DMS79 treated with DMSO at 0.1 percent for 48 hours (cell line): ENCODE measurements at places on chromosomes 7 and 10.
A peak's percentile ranks its signal among the peaks of the same experiment; 100 is the strongest.

- DNase-seq = no peak
Observed at GRCh38 chr7:135238112-135238744, 4.6 kb downstream of the STRA8 start.

- DNase-seq = no peak
Observed at GRCh38 chr7:148445260-148446044, 145.1 kb upstream of the C7orf33 start.

DNA sequence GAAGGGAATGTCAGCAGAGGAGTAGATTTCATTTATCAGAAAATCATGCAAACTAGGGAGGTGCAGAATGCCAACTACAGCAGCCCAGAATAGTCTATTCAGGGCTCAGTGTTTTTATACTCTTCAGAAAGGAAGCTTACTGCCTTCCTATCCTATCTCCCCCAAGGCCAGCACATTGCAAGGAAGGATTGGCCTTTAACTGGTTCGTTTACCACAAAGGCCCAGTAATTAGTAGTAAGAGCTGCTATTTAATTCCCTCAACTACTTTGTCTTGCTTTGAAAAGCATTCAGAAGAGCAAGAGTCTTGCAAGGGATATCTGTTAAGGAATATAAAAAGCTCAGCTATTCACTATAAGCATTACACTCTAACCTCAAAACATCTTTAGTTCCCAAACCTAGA is 86.4 kb upstream of the RNF148 start:
- no peak for DNase-seq

- DNase-seq = no peak
Observed at GRCh38 chr7:50695026-50695425, 87.7 kb downstream of the GRB10 start.

DNA sequence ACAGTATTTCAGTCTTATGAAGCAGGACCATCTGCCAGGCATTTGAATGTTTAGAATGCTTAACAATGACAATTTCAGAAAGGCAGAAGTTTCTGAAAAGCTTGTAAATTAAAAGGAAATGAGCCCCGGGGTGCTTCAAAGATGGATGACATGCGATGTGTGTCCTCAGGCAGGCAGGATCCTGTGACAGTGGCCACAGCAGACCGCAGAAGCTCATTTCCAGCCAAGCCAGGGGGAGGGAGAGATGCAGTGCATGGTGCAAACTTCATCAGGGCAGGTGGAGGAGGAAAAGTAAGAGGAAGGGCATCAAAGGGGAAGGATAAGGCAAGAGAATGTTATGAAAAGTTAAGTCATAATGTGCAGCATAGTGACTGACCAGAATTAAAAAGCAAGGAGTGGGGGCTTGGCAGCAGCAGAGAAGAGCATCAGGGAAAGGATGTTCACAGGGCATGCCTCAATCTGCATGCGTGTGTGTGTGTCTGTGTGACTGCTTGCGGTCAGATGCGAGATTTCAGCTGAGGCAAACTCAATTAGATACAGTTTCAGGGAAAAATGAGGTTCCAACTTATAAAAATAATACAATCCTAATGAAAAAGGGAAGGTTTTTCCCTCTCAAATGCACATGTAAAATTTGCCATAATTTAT is 173.7 kb downstream of the COBL start:
- DNase-seq = no peak

DNA sequence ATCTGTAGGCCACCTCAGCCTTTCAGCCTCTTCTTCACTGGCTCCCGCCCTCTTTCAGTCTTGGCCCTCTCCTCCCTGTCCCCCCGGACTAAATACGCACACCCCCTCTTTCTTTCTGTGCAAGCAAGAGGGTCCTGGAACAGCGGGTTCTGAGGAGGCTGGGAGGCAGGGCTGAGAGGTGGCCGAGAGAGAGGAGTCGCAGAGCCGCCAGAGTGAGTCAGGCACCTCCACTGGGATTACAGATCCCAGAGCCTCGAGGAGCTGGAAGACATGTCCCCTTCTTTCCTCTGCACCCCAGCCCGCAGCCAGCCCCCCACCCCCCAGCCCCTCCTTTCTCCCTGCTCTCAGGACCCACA is 182 bp downstream of the CCDC136 start:
- DNase-seq = no peak

DNA sequence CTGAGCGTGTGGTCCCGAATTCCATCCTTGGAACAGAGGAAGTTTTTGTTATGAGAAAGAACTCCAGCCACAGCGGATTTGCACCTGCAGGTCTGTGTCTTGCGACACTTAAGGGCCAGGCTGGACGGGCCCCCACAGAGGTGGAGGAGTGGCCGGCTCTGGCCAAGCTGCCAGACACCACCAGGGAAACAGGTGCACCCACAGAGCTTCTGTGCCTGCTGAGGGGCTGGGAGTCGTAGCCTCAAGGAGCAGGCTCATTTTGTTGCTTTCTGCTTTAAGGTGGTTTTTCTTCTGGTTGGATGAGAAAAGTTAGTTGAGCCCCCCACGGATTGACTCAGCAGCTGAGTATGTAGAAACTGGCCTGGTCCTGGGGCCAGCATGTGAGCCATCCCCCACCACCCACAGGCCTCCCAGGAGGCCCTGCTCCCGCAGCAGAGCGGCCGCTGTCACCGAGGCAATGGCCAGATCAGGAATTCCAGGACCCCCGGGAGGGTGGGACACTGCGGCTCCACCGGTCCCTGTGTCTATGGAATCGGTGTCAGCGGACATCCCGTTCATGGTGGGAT is 41.9 kb downstream of the NKX6-2 start:
- no peak for DNase-seq

DNA sequence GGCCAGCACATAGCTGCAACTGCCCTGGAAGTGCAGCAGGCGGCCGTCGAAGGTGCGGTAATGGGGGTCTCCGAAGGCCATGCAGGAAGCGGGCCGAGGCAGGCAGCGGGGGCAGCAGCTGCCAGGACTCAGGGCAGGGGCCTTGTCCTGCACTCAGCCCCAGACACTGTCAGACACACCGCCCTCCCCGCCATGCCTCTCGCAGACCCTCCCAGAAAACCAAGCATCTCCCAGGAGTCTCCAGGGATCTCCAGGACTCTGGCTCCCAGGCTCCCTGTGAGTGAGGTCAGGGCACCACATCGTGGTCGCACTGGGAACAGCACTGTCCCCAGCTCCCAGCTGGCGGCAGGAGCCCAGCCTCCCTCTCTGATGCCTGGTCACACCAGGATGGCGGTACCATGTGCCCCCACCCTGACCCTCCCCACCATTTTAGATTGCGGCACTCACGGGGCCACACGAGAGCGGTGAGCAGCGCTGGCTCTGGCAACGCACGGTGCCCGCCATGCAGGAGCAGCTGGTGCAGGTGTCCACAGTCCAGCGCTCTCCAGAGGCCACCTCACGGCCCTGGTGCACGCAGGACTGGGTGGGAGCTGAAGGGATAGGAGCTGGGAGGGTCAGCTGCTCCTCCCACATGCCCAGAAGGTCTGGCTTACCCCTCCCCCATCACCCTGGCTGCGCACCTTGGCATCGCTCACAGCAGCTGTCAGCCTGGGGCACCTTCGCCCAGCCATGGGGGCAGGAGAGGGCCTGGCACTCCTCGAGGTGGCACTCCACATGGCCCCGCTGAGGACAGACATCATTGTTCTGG is 17.5 kb downstream of the ATP6V1F start:
- DNase-seq = peak; percentile 59

DNA sequence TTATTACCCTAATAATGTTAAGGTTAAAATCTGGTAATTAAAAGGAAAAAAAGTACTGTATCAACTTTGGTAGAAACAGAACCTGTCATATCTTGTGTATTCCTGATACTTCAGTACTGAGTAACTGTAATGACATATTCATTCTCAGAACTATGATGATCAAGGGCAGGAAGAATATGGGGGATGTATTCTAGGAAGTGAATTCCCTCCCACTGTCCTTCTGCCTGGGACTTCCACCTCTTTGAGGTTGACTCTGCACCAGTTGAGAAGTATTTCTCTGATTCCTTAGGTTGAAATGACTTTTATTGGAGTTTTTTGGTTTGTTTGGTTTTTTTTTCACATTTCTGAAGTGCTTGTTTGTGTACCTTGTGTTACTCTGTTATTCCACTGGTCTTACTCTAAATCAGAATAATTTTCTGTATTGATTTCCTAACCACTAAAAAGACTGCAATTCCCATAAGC is 36.9 kb downstream of the WASL start:
- no peak for DNase-seq

DNA sequence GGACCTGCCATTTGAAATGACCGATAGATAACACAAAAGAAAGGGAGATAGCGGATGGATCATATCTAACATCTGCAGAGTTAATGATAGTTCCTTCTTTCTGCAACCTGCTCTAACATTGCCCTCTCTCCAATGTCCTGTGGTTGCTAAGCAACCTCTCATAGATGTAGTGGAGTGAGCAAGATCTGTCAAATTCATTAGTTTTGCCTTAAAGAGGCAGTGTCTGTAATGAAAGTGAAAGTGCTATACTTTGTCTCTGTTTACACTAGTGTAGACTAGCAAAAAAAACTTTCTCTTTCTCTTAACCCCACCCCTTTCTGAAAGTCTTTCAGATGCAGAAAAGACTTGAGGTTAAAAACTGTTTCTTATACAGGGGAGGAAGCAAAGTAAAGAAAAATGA is 1196.9 kb downstream of the SORCS3 start:
- DNase-seq = no peak

- no peak for DNase-seq
Observed at GRCh38 chr10:89079961-89080360, 89.4 kb downstream of the FAS start.

DNA sequence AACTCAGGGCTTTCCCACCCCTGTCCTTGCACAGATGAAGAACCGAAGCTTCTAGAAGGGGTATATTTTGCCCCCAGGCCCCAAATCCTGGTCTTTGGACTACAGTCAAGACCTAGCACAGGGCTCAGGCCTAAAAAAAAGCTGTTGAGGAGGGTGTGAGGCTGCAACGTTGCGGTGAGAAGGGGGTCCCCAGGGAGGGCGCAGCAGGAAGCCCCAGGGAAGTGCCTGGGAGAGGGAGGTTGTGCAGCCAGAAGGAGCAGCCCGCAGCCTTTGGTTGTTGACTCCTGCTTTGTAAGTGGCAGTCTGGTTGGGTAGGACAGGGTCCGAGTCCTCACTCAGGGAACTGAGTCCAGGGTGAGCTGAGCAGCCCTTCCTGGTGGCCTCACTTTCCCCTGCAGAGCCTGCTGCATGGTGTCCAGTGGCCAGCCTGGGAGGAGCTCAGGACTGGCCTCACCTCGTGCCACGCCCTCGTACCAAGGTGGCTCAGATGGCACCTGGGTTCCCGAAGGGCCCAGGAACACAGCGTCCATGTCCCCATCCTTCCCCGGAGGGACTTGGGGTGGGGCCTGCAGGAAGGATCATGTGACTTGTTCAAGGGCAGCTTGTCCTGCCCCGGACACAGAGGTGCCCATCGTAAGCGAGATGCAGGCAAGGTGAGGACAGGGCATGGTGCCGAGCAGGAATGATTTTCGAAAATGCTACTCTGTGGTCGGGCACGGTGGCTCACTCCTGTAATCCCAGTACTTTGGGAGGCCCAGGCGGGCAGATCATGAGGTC is 166.4 kb upstream of the TNRC18 start:
- no peak for DNase-seq

GRCh38 chr7:106681815-106682495 is 21.0 kb upstream of the CCDC71L start:
- no peak for DNase-seq

GRCh38 chr7:12130609-12131008 is 80.5 kb upstream of the TMEM106B start:
- no peak for DNase-seq

- no peak for DNase-seq
Observed at GRCh38 chr10:123703195-123703790, 37.1 kb downstream of the GPR26 start.

DNA sequence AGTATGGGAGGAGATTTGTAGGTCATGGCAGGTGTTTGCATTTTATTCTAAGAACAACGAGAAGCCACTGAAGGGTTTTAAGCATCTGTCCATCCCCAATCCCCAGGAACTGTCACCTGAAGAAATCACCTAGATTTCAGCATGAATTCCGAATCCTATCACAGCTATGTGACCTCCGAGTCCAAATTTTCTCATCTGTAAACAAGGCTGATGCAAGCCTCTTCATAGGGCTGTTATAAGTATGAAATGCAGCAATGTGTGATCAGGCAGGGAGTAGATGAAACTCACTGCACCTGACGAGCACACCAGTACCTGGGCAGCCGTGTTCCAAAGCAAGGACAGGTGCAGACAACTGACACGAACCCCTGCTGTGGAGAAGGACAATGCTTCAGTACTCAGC is 14.0 kb downstream of the HABP2 start:
- no peak for DNase-seq

DNA sequence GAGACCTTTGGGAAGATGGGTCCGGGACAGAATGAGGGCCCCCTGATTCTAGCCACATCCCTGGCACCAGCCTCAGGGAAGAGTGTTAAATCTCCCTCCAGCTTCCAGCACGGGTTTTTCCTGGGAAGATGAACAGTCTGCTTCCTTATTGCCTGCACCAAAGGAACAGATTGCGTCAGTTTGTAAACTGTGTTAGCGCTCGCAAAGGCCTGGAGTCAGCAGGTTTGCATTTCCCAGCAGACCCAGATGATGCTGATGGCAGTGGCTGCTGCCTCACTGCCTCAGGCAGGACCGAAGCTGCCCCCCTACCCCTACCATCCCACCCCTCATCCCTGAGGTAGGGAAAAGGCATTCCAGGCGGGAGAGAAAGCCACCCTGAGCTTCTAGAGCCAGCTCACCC is 34.6 kb upstream of the LRRC4 start:
- no peak for DNase-seq

DNA sequence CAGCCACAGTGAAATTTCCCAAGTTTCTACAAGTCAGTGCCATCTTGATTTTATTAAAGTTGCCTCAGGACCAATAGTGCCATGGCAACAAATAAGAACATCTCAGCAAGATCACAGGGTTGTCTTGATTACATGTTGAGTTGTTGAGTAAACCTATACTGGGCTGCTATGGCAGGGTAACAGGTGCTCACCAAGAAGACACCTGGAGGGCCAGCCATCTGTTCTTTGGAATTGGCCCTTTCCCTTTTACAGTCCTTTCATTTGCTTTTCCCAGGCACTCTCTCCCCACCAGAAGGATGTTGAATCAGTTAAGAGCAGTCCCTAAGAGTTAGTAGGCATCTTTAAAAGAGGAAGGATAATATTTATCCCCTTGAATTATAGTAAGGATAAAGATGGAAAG is 582.0 kb downstream of the TNS3 start:
- no peak for DNase-seq

DNA sequence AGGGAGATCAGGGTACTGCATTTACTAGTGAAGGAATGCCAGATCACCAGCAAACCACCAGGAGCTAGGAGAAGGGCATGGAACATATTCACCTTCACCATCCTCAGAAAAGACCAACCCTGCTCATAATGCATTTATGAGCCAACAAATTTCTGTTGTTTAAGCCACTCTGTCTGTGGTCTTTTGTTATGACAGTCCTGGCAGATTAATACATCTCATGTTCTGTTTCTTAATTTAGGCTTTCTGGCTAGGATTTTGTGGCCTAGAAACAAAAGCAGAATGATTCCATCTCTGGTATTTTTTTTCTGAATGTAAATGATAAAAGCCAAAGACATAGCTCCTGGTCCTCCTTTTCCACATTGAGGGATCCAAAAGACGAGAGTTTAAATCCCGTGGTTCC is 797.9 kb downstream of the TYW1 start:
- DNase-seq = no peak

- no peak for DNase-seq
Observed at GRCh38 chr10:26697922-26698608, 564 bp downstream of the PDSS1 start.
